ENCODE measurements at places on chromosomes 11 and 22.
A peak's percentile ranks its signal among the peaks of the same experiment; 100 is the strongest.

DNA sequence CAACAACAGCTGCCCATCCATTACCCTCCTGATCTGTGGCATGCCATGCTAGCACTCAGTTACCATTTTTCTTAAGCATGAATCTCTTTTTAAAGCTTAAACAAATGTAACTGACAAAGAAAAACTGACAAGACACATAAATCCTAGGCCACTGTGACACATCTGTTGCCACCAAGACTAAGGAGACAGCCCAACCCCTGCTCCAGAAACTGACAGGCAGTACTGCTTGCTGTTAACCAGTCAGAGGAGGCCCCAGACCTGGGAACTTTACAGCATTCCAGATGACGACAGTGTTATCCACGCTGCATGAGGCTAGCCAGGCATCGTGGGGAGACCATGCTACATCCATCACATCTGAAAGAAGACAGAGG lies 33.8 kb downstream of the HIRA start:
- no peak for DNase-seq

DNA sequence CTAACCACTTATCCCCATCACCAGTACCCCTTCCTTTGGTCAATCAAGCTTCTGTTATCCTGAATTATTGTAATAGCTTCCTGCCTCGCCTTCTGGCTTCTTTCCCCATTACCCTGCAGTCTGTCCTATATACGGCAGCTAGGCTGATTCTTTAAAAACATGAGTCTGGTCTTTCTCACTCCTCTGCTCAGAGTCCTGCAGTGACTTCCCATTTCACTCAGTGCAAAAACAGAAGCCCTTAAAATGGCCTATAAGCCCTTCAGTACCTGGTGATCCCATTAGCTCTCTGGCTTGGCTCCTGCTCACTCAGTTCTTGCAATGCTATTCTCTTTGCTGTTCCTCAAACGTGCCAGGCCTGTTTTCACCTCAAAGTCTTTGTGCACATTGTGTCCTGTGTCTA lies 58.4 kb downstream of the JRKL start:
- DNase-seq, result no peak

- DNase-seq, result no peak
Measured at GRCh38 chr22:43570531-43571165, 158.8 kb downstream of the MPPED1 start.

DNA sequence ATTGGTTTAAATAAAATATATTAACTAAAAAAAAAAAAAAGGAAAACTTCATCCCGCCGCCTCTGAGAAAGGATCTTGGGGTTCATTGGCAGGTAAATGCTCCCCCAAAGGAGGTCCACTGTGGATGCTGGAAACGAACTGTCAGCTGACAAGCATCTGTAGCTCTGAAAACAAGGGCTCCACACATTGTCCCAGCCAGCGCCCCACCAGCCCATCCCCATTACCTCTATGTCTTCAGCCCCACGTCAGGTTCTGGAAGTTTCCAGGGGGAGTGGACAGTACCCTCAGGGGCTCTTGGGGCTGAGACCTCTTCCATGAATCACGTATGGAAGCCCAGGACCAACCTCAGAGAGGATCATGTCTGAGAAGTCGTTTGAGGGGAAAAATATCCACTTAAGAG lies 66.4 kb upstream of the WNT7B start:
- no peak for DNase-seq

GRCh38 chr11:70882716-70883085 lies 369.7 kb downstream of the SHANK2 start:
- no peak for DNase-seq

GRCh38 chr11:93074352-93074751 lies 104.9 kb downstream of the MTNR1B start:
- no peak for DNase-seq

GRCh38 chr11:17572359-17572690 lies 25.3 kb downstream of the OTOG start:
- no peak for DNase-seq

- DNase-seq, result no peak
Measured at GRCh38 chr11:64619196-64619595, 28.2 kb downstream of the SLC22A12 start.

- DNase-seq, result peak; percentile 22
Measured at GRCh38 chr11:75498556-75499255, 27.0 kb downstream of the GDPD5 start.

- no peak for DNase-seq
Measured at GRCh38 chr11:28108958-28109357, 770 bp downstream of the METTL15 start.

DNA sequence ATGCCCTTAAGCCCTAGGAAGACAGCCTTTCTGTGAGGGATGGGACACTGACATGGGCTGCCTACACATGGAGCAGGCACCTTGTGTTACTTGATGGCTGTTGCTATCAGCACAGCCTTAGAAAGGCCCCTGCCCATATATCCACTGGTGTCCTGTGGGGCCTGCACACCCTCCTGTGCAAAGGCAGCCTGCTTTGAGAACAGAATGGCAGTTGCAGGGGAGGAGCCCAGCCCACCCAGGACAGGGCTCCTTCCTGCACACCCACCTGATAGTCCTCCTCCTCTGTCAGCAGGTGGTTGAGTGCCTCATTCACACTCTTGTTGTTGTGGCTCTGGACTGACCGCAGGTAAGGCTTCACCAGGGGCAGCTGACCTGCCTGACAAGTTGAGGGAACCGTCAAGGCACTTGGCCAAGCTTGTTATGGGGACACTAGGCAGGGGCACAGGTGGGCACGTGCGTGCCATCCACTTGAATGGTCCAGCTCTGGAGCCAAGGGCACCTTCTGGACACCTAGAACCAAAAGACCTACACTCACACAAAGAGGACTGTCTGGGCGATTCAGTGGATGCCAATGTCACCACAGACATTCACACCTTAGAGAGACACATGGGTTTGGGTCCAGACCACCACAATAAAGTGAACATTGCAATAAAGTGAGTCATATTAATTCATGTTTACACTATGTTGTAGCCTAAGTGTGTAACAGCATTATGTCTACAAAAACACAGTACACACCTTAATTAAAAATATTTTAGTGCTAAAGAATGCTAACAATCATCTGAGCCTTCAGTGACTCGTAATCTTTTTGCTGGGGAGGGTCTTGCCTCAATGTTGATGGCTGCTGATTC lies 9.4 kb upstream of the SLC25A1 start:
- DNase-seq, result no peak

DNA sequence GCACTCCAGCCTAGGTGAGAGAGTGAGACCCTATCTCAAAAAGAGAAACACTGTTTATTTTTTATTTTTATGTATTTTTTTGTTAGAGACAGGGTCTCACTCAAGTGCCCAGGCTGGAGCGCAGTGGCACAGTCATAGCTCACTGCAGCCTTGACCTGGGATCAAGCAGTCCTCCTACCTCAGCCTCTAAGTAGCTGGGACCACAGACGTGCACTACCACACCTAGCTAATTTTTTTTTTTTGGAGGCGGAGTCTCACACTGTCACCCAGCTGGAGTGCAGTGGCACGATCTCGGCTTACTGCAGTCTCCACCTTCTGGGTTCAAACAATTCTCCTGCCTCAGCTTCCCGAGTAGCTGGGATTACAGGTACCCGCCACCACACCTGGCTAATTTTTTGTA lies 6.4 kb downstream of the RBX1 start:
- no peak for DNase-seq

DNA sequence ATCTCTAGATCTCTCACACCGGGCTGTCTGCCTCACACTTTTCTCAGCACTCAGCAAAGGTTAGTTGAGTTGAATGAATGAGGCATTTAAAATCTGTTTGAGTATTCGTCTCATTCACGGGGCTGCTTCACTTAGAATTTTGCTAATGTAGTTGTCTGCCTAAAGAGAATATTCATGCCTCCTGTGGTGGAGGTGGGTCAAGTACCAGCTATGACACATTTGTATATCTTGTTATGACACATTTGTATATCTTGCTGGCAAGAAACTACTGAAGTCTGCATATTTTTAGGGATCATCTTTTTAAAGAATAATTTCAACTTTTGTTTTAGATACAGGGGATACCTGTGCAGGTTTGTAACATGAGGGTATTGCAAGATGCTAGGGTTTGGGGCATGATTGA lies 43.1 kb downstream of the LDLRAD3 start:
- DNase-seq, result no peak

All from choroid plexus epithelial cell (primary cell).